Suprapubic skin (tissue), 4 donors: ENCODE measurements at places on chromosomes 11 and 22. TPM values are rescaled to one million over a fixed set of nuclear protein-coding genes. Genes with fewer than 3 reads are reported as not detected.

Gene RAB38
- total RNA-seq, result 46.1 TPM

Gene LIF
- total RNA-seq, result 9.8 TPM

Gene ADAMTS15
- 3.8 TPM for total RNA-seq

Gene UBQLNL
- 3.6 TPM for total RNA-seq

DNA sequence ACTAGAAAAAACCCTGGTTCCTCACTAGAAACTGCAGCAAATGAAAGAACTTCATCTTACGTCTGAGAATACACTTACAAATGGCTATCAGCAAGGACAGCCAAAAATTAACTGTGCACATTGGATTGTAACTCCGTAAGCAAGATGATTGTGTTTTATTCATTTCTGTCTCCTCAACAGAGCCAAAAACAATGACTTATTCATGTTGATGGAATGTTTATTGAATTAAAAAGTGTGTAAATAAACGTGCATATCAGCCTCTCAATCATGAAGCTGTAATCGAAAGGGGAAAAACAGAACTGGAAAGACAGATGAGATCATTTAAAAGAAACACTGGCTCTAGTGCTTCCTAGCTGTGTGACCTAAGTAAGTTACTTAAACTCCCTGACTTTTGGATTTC lies 307.5 kb upstream of the ZC3H12C start:
- DNase-seq, result no peak

- DNase-seq, result no peak
Observed at GRCh38 chr11:9070749-9071491, 20.5 kb downstream of the SCUBE2 start.

DNA sequence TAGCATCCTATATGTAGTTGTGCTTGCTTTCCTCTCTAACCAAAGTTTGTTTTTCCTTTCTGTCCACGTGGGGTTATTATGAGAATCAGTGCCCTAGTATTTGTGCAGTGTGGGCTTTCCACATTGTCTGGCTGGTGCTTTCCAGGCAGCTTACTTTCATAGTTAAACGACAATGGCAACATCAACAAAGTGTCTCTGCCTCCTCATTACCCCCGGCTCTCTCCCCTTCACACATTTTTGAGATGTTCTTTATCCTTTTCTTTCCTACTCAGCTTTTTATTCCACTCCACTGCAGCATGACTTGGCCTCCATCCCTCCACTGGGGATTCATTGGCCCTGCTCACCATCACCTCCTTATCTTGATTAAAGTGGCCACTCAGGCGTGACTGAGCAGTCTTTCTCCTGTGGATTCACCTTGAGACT lies 19.1 kb downstream of the SPECC1L start:
- DNase-seq, result no peak

- DNase-seq, result no peak
Observed at GRCh38 chr11:66316849-66317251, at the start of gene CD248. CD248 (minus strand) TSS chr11:66317044; CDS start chr11:66317027, 17 bp downstream.

DNA sequence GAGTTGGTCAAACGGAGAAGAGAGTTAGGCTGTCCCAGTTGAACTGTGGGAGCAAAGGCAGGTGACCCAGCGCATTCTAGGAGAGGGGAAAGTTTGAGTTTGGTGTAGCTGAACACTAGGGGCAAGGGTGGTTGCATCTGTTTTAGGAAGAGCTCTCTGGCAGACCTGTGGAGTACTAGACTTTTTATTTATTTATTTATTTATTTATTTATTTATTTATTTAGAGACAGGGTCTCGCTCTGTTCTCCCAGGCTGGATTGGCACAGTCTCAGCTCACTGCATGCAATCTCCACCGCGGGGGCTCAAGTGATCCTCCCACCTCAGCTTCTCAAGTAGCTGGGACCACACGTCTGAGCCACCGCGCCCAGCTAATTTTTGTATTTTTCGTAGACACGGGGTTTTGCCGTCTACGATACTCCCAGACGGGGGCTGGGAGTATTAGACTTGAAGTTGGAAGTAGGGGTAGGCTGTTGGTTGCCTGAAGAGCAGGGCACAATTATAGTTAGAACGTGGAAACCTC lies 950 bp upstream of the ACER3 start:
- DNase-seq, result no peak

GRCh38 chr22:20159076-20159475 lies 8.2 kb upstream of the CCDC188 start:
- DNase-seq, result no peak

- DNase-seq, result no peak
Observed at GRCh38 chr22:22033803-22034468, 51.3 kb upstream of the TOP3B start.

GRCh38 chr11:10824888-10825287 lies 16.2 kb upstream of the EIF4G2 start:
- DNase-seq, result no peak

GRCh38 chr11:76987203-76987602 lies 47.0 kb upstream of the B3GNT6 start:
- DNase-seq, result no peak

- no peak for DNase-seq
Observed at GRCh38 chr11:44944853-44945235, 5.8 kb downstream of the TP53I11 start.

GRCh38 chr11:31913985-31914384 lies 102.9 kb upstream of the PAX6 start:
- no peak for DNase-seq

- no peak for DNase-seq
Observed at GRCh38 chr22:37379085-37379484, 48.2 kb downstream of the ELFN2 start.

GRCh38 chr11:57464539-57465181 lies 4.3 kb downstream of the RTN4RL2 start:
- DNase-seq, result no peak

- no peak for DNase-seq
Observed at GRCh38 chr11:7635137-7635536, 38.2 kb downstream of the CYB5R2 start.

DNA sequence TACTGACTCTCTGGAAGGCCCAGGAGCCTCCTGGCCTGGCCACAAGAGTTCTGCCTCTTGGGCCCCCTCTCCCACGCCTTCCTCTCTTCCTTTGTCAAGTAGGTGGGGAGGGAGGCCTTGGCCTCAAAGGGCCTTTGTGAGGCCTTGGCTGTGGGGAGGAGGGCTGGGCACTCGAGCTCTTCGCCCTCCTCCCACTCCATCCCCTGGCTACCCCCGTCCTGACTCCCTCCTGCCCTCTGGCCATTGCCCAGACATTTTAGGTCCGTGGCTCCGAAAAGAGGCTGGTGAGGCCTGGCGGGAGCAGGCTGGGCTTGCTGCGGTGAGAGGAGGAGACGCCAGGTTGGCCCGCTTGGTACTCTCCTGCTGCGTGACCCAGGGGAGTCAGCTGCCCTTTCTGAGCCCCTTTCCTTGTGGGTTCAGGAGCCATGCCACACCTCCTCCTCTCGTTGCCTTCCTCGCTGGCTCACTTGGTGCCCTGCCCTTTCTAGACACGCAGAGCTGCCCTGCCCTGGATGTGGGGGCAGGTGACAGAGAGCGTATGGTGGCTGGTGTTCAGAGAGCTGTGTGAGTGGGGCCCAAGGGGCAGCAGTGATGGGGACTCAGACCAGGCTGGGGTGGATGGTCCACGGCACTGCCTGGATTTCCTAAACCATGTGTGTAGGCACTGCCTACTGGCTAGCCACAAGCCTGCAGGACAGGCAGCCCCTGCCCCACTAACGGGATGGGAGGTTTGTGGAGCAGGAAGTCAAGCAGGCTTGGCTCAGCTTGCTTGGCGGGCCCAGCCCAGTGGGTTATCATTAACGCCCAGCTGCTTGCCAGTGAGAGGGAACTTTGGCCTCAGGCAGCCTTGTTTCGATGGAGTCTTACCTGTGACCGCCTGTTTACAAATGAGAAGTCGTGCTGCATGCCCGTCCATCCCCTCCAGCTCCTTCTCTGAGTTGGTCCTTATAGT lies 15.8 kb upstream of the OMP start:
- peak; percentile 51 for DNase-seq
